ENCODE measurements at places on chromosomes 11 and 22.

- DNase-seq: no peak
Observed at GRCh38 chr11:35139722-35140282, 831 bp downstream of the CD44 start.

- no peak for DNase-seq
Observed at GRCh38 chr11:44805596-44805995, 78.8 kb downstream of the TSPAN18 start.

- no peak for DNase-seq
Observed at GRCh38 chr22:23242473-23243001, 62.2 kb downstream of the BCR start.

GRCh38 chr11:26228778-26229177 is 103.2 kb upstream of the ANO3 start:
- DNase-seq: no peak

DNA sequence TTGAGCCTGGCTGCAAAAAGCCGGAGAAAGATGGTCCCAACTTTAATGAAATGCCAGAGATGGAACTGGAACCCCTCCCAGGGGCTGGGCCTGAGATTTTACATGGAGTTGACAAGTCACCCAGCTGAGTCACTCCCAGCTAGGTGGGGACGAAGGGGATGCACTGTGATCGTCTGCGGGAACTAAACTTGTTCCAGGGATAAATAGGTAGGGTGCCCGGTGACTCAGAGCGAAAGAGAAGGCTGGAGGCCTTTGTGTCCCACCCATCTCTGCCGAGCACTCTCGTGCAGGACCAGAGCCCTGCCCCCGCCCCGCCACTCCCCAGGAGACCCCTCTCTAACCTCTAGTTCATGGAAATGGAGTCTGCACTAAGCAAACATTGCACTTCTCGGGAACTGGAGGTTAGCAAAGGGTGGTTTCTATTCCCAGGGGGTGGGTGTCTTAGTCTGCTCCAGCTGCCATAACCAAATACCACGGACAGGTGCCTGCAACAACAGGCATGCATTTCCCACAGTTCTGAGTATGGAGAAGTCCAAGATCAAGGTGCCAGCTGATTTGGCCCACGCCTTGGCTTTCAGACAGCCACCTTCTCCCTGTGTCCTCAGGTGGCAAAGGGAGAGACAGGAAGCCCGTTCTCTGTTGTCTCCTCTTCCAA is 60.7 kb upstream of the FADD start:
- no peak for DNase-seq

GRCh38 chr11:39268176-39268690 is 2191.2 kb downstream of the LRRC4C start:
- no peak for DNase-seq

DNA sequence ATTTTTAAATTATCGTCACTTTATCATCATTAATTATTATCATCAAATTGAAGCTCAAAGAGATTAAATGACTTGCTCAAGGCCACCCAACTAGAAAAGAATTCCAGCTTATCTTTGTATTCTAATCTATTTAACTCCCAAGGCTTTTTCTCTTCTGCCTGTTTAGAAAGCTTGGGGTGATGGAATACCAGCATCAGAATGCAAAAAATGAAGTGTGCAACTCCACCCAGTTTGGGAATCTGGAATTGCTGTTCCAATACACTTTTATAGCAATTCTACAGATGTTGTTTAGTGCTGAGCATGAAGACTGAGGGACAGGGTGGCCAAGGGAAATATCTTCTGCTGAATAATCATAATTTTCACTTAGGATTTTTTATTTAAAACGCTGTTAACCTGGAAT is 97.2 kb upstream of the FIBIN start:
- no peak for DNase-seq

DNA sequence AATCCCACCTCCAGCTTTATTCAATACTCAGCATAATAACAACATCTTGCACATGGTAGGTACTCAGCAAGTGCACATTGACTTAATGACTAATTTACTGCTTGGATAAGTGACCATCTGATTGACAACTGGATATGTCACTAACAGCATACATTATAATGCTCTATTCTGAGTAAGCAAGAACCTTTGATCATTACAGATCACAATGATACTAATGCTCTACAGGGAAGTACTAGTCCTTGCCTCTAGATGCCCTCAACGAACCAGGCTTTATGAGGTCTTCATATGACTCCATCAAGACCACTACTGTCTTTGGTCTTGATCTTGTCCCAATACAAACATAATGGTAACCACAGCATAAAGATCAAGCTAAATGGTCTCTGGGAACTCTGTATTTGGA is 167.6 kb upstream of the MTMR2 start:
- no peak for DNase-seq

GRCh38 chr11:78290293-78291176 is 101.8 kb downstream of the USP35 start:
- no peak for DNase-seq

DNA sequence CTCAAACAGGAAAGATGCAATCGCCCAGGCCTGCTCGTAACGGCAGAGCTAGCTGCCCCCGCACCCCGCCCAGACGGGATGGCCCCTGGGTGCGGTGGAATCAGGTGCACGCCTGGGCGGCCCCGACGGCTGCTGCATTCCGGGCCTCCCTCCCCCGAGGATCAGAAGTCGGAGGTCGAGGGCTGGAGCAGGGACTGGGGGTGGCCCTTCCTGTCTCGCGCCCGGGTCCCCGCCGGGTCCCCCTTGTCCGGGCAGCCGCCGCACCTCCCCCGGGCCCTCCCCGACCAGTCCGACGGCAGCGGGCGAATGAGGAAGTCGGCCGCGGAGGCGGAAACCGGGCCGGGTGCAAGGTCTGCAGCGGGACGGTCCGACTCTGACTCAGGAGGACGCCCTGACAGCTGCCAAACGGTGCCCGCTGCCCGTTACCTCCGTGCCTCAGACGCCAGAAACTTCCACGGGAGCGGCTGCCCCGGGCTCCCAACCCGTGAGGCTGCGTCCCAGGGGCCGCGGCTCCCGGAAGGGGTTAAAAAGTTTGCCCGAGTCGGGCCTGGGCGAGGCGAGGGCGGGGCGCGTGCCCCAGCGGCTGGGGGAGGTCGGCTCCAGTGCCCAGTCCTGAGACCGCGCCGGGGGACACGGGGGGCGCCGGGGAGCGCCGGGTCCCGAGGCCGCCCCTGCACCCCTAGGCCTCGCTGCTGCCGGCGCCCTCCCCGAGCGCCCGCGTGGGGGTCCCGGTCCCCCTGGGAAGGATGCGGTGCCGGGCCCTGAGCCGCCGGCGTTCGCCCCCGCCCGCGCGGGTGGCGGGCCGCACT is 663 bp downstream of the MYH9 start:
- DNase-seq: no peak

DNA sequence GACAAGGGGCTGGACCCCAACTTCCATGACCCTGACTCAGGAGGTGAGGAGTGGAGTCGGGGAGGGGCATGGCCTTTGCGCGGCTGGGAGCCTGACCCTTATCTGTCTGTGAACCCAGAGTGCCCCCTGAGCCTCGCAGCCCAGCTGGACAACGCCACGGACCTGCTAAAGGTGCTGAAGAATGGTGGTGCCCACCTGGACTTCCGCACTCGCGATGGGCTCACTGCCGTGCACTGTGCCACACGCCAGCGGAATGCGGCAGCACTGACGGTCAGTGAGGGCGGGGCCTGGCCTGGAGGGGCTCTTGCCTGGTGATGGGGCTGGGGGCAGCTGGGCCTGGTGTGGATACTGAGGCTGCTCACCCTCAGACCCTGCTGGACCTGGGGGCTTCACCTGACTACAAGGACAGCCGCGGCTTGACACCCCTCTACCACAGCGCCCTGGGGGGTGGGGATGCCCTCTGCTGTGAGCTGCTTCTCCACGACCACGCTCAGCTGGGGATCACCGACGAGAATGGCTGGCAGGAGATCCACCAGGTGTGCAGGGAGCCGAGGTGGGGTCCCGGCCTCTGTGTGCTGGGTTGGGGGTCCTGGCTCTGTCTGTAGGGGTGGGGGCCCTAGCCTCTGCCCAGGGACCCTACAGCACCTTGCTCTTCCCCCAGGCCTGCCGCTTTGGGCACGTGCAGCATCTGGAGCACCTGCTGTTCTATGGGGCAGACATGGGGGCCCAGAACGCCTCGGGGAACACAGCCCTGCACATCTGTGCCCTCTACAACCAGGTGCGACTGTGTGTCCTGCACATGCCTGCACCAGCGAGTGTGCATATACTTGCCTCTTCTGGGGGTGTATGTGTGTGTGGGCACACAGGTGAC is 6.3 kb downstream of the SHANK3 start:
- no peak for DNase-seq

DNA sequence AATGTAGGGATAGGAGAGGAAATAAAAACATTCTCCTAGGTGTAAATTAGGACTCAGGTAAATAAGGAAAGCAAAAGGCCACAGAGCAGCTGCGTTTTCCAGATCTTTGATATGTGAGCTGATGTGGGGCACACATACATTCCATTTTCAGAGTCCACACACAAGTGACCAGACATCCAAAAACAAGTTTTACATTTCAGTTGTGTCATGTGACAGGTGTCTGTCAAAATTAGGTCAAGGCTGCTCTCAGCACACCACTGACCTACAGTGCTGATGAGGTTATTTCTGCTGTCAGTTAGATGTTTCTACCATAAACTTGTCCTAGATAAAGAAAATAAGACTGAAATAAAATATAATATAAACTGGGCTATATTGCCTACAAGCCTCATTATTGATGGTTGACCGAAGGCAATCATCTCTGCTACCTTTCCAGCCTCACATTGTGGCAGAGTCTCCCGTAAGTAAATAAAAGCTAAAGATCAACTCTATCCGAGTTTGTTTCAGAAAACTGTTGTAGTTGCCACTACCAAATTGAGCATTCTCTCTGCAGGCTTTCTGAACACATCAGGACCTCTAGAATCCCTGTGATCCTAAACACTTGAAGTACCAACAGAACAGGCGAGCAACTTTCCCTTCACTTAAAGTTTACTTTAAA is 7.9 kb downstream of the ARHGAP20 start:
- DNase-seq: no peak

DNA sequence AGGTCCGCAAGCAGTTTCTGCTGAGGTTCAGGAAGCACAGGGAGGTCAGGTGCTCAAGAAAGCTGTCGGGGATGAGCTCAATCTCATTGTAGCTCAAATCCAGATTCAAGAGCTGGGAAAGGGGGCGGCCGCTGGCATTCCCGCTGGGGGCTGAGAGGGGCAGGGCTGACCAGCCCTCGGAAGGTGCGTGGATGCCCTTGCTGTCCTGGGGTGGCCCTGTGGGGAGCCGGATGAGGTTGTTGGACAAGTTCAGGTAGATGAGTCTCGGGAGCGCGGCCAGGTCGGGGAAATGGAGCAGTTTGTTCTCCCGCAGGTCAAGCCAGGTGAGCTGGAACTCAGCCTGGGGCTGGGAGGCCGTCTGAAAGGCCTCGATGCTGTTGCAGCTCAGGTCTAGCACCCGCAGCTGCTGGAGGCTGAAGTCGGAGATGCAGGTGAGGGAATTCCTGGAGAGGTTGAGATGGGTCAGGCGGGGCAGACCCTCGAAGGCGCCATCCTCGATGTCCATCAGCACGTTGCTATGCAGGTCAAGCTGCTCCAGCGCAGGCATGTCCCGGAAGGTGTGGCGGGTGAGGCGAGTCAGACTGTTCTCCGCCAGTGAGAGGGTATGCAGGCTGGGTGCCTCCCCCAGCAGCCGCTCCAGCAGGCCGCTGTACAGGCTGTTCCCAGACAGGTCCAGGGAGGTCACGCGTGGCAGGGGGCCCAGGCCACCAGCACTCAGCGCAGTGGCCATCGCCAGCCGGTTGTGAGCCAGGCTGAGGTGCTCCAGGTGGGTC is 9.8 kb downstream of the LRRC32 start:
- DNase-seq: no peak

- no peak for DNase-seq
Observed at GRCh38 chr11:74777877-74778276, 29.2 kb downstream of the RNF169 start.

DNA sequence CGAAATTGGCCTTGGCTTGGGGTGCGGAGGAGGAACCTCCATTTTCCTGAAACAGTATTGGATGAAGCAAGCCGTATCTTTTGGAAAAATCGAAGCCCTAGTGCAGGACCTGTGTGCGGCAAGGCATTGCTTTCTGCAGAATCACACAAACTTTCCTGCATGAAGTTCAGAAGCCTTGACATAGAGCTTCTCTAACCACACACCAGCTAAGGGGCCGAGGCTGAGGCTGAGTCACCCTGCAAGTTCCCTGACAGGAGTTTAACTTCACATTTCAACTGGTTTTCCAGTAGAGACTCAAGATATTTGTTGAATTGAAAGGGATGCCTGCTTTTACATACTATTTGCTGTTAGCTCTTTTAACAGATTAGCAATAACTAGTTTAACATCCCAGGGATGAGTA is 67.8 kb downstream of the TCF20 start:
- DNase-seq: peak; percentile 38

DNA sequence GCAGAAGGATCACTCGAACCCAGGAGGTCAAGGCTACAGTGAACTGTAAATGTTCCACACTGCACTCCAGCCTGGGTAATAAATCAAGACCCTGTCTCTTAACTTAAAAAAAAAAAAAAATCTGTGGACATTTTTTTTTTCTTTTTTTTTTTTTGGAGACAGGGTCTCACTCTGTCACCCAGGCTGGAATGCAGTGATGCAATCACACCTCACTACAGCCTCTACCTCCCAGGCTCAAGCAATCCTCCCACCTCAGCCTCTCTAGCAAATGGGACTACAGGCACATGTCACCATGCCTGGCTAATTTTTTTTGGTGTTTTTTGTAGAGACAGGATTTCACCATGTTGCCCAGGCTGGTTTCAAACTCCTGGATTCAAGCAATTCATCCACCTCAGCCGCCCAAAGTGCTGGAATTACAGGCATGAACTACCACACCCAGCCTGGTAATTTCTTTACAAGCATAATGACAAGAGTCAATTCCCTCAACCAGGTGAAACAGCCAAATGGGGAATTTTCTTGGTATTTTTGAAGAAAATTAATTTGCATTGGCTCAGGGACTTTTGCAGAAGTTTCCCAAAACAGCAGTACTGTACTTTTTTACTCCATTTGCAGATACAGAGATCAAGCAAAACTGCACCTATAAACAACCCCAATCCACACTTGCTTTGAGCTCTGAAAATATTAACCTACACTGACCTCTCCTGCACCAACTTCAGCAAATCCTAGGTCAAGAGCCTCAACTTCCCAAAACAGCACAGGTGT is 44.0 kb downstream of the MRTFA start:
- no peak for DNase-seq

DNA sequence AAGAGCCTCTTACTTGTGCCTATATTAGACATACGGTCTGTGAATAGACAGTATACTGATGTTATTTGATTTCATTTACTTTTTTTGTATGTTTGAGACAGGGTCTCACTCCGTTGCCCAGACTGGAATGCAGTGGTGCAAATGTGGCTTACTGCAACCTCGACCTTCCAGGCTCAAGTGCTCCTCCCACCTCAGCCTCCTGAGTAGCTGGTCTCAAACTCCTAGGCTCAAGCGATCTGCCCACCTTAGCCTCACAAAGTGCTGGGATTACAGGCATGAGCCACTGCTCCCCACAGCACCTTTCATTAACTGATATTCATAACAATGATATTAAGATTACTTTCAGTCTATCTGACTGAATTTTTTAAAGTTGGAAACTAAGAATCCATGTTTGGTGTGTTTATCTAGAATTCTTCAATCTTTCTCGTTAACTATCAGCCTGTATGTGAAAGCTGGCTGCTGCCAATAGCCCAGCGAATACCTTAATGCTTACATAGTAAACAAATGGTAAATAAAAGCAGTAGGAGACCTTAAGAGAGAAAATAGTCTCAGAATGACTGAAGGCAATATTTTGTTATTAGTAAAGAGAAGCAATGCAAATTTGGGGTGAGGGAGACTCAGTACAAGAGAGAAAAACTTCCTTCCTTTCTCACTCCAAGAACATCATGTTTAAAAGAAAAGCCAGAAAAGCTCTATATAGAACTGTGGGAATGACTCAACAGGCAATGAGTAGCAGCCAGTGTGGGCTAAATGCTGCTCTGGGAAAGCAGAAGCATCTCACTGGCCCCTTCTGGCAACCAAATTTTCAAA is 101.9 kb downstream of the MRTFA start:
- no peak for DNase-seq

All from stimulated activated CD8-positive, alpha-beta memory T cell treated with anti-CD3 and anti-CD28 coated beads, Interleukin-4, amount 100 ng/mL, for 4 hours (primary cell).